ENCODE measurements at places on chromosomes 7 and 10.
A peak's percentile ranks its signal among the peaks of the same experiment; 100 is the strongest.

GRCh38 chr10:82267014-82267413, 392.0 kb downstream of the NRG3 start:
- DNase-seq: no peak

DNA sequence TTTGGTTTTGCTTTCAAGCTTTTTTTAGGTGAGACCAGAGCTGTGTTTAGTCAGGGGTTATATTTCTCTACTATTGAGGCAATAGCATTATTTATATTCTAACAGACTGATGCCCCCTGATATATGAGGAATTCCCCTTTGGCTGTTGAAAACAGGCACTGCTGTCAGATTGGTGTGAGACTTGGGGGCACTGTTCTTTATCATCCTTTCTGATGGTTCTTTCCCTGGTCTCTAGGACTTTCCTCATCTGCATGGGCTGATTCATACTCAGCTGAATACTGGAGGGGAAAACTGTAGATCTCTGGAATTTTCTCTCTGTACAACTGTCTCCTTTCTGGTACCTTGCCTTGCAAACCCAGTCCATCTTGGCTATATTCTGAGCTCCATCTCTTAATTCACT, 10.0 kb upstream of the ICA1 start:
- no peak for DNase-seq

- no peak for DNase-seq
Measured at GRCh38 chr10:6218692-6219493, 16.2 kb downstream of the PFKFB3 start.

- DNase-seq: no peak
Measured at GRCh38 chr10:12834116-12834665, 167.3 kb downstream of the CCDC3 start.

DNA sequence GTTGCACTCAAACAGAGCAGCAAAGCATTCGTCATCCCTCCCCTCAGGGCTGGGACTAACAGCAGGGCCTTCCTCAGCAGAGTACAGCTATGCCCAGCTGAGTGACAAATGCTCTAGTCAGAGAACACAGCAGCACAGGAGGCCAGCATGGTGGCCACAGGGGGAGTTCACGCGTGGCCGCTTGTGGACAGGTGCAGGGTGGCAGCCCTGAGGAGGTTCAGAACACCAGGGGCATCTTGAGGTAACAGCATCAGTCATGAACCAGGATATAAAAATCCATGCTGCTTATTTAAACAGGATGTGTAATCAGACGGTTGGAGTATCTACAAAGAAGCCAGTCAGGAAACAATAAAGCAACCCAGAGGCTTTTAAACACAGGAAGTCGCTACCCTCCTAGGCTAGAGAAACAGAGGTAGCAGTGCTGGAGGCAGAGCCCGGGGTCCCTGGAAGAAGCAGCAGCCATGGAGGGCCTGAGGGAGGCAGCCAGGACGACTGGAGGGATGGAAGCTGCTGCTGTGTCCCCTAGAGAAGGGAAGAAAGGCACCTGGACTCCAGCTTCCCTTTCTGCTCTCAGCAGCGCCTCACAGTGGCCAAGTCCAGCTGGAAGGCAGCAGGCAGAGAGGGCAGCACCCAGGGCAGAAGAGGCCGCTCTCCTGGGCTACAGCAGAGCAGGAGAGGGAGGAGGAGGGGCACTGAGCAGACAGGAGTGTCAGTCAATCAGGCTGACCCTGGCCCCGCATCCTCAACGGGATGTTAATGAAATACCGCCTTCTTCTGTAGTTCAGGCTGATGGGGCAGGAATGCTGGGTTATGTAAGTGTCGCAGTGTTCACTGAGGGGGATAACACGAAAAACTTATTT, 70.8 kb upstream of the UCN3 start:
- DNase-seq: peak; percentile 80

DNA sequence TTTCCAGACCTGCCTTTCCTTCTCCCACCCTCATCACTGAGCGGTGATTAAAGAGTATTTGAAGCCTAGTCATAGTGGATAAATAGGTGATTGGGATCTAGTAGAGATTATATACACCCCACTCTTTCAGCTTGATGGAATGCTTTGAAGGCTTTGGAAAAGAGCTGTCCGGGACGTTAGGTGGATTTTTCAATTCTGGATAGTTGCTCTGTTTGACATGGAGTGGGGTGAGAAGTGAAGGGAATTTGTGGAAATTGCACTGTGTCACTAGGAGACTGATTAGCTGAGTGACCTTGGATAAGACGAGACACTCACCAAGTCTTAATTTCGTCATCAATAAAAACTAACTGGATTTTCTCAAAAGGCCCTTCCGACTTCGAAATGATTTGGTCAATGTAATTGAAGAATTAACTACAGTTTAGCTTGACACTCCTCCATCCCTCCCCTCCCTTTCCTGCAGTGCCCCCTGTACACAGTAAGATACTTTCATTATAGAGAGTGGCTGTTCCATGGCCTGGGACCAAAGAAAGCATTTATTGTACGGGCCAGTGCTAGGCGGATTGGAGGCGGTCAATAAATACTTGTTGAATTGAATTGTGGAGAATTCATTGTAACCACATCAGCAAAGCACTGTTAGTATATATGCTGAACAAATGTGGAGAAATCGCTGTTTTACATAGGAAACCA, 962 bp downstream of the ZKSCAN1 start:
- no peak for DNase-seq

- DNase-seq: no peak
Measured at GRCh38 chr10:123101872-123102271, 33.9 kb upstream of the HMX3 start.

DNA sequence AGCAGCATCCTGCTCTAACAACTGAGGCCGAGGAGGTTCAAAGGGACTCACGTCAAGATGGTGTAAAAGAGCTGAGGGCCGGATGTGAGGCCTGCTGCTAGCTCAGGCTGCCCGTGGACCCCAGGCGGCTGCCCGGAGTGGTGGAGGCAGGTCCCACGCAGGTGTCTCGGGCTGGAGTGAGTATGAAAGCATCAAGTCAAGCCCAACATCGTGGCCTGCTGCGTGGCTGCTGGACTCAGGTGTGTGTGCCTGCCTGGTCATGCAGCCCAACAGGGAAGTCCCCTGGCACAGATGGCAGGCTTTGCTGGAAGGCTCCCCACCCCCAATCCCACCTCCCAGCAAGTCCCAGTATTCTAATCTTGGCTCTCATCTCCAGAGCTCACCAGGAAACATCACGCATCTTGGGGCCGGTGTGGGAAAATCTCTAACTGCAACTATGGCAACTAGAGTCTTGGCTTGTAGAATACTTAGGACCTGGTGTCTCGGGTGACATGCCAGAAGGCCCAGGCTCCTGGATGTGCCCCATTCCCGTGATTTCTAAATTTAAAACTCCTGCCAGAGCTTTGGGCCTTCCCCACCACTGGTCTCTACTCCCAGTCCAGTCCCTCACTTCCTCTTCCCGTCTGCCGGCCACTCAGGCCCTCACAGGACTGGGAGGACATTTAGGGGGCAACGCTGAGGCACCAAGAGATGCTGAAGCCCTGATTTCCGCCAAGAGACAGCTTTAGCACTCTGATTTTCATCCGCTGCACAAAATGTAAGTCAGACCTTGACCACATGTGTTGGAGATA, 85.9 kb downstream of the PRKAG2 start:
- no peak for DNase-seq

DNA sequence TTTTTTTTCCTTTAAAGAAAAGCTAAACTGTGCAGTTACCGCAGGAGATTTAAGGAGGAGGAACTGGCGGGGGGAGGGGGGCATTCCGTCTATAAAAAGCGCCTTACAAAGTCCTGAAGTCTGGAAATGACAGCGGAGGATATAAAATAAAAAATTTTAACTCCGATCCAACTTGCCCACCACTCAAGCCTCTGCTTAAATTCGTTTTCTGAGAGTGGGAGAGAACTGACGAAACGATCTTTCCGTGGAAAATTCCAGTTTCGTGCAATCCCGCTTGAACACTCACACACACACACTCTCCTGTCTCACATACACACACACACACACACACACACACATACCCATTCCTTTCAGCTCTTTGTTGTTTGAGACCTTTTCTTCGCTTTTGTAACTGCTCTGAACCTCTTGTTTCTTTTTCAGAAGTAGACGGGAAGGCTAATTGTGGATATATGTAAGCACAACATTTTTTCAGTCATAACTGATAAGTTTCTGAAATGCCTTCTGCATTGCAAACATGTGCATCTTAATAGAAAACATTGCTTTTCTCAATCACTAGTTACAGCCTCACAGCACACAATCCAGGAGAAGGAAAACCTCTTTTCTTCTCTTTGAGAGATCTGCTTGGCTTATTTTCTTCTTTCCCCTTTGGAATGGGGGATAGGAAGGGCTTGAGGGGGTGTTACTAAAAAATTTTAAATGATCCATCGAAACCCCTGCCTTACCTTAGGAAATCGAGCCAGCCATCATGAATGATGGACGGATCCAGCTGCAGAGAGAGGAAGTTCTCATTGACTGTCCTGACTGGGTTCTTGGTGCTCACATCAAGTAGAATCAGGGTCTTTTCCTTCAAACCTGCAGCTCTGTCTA, 628 bp downstream of the HPSE2 start:
- DNase-seq: no peak

DNA sequence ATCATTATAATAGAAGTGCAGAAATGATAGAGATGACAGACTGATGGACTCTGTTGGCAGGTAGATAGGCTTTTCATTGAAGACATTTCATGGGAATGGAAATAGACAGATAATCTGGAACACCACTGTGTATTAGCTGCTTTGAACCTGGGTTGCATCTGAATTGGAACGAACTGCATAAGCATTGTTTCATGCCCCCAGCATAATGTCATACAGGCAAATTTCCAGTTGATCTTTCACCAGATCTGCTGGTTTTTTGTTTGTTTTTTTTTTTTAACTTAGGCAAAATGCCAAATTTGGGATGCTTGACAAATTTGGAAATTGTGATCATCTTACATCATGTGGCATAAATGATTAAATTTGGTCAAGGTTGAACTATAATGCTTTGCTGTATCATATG, 172.1 kb upstream of the AOAH start:
- no peak for DNase-seq

GRCh38 chr7:152959610-152960009, 200.1 kb downstream of the ACTR3B start:
- DNase-seq: no peak

DNA sequence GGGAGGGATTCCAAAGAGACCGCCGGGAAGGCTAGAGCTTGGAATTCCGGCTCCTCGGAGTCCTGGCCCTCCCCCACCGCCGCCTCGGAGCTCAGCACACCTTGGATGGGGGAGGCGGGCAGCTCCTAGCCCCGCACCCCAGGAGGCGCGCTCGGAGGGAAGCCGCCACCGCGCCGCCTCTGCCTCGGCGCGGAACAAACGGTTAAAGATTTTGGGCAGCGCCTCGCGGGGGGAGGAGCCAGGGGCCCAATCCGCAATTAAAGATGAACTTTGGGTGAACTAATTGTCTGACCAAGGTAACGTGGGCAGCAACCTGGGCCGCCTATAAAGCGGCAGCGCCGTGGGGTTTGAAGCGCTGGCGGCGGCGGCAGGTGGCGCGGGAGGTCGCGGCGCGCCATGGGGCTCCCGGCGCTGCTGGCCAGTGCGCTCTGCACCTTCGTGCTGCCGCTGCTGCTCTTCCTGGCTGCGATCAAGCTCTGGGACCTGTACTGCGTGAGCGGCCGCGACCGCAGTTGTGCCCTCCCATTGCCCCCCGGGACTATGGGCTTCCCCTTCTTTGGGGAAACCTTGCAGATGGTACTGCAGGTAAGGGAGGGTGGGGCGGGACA, at the start of gene CYP26A1:
Gene CYP26A1 (plus strand): TSS at position 355 of the 608 bp plus-strand sequence. CDS start 42 bp downstream, at position 397.
- DNase-seq: peak; percentile 58

GRCh38 chr10:44982114-44982460, 3.5 kb upstream of the DEPP1 start:
- no peak for DNase-seq

DNA sequence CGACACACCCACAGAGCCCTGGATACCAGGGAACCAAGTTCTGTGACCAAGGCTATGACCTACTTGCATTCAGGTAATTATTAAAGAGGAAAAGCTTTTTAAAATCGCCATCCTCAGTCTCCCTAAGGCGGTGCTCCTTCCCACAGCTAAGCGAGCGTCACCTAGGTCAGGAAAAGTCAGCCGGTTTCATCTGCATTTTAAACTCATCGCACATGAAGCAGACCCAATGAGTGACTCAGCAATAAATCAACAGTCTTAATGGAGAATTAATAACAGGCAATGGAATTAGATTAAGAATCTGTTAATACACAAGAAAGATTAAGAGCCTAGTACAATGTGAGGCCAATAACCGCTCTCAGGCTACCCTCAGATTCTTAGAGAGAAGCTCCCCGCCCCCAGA, 59.2 kb downstream of the HSPA12A start:
- DNase-seq: no peak

- DNase-seq: no peak
Measured at GRCh38 chr10:116511365-116511764, 34.4 kb upstream of the PNLIP start.

DNA sequence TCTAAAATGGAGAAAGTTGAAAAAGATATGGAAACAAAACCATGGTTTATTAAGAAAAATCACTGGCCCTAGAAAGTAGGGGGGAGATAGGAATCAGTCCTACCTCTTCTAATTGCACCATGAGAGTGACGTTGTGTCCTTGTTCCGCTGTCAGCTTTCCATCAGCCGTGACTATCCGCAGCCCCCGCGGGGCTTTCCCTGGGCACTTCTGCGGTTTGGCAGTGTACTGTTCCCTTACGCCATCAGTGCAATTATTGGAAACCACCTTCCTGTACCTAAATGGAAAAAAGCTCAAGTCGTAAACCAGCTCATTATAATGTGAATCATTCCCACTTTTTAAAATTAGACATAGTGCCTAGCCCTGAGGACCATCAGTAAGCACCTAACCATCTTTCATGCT, 512.2 kb downstream of the SORCS1 start:
- no peak for DNase-seq

- DNase-seq: no peak
Measured at GRCh38 chr10:50542871-50543270, 80.9 kb downstream of the SGMS1 start.

- no peak for DNase-seq
Measured at GRCh38 chr10:93071177-93071472, 2.6 kb upstream of the CYP26A1 start.

DNA sequence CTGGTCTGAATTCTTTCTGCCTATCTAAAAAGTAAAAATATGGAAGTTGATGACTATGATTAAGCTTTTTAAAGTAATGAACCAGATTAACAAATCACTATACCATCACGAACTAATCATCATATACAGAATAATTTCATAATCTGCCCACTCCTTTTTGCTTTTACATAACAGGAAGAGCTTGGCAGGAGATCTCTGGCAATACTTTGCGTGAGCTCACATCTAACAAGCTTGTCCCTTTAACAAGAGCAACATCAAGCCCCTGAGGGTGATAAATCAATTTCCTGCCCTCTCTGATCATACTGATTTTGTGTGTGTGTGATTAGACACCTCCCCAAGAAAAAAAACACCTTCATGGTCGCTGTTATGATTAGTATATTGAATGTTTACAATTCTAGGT, 143.5 kb upstream of the ASAH2 start:
- no peak for DNase-seq

All from activated naive CD8-positive, alpha-beta T cell treated with anti-CD3 and anti-CD28 coated beads, Interleukin-2, amount 10 ng/mL, durations not matched to agents 7 days and 5 days (primary cell).